ENCODE measurements at places on chromosomes 2 and 18.
A peak's percentile ranks its signal among the peaks of the same experiment; 100 is the strongest.

DNA sequence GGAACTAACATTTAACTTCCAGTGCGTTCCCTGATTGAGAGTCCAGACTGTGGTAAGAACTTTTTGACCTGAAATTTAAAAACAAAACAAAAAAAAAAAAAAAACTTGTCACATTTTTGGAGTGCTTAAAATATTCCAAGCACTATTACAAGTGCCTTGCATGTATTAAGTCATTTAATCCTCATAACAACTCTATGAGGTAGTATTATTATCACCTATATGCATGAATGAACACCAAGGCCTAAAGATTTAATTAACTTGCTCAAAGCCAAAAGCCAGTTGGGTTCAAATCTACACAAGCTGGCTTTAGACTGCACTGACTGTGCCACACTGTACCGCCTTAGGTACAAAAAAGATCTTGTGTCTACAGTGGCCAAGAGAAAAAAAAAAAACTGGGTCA, 35.2 kb downstream of the METTL4 start:
- DNase-seq: no peak

GRCh38 chr2:71787108-71787415, 333.7 kb downstream of the DYSF start:
- no peak for DNase-seq

- no peak for DNase-seq
Observed at GRCh38 chr2:212107989-212108388, 430.6 kb downstream of the ERBB4 start.

DNA sequence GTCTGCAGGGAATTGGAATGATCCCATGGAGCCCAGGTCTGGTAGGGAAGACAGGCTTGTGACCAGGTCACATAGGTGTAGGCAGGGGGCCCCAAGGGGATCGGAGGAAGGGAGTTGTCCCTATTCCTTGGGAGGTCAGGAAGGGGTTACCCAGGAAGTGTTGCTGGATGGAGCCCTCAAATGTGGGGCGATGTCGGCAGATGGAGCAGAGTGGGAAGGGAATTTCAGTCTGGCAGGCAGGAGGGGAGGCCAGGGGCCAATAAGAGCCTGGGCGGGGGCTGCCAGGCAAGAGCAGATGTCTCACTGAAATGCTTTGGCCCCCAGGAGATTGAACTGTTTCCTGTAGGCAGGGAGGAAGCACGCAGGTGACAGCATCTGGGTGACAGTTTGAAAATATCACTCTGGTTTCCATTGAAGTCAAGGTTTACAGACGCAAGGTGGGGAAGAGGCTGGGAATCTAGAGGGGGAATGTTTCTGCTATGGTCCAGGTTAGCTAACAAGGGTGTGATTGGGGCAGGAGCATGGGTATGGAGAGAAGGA, 81.5 kb upstream of the SMAD2 start:
- DNase-seq: no peak

- DNase-seq: no peak
Observed at GRCh38 chr2:38145236-38145635, 69.3 kb upstream of the CYP1B1 start.

GRCh38 chr2:234111523-234111922, 61.0 kb downstream of the SPP2 start:
- no peak for DNase-seq

GRCh38 chr2:188527141-188527540, 235.5 kb downstream of the GULP1 start:
- DNase-seq: no peak

DNA sequence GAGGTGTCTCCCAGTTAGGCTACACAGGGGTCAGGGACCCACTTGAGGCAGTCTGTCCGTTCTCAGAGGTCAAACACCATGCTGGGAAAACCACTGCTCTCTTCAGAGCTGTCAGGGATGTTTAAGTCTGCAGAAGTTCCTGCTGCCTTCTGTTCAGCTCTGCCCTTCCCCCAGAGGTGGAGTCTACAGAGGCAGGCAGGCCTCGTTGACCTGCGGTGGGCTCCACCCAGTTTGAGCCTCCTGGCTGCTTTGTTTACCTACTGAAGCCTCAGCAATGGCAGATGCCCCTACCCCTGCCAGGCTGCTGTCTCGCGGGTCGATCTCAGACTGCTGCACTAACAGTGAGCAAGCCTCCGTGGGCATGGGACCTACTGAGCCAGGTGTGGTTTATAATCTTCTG, 346.3 kb downstream of the CELF4 start:
- DNase-seq: no peak

DNA sequence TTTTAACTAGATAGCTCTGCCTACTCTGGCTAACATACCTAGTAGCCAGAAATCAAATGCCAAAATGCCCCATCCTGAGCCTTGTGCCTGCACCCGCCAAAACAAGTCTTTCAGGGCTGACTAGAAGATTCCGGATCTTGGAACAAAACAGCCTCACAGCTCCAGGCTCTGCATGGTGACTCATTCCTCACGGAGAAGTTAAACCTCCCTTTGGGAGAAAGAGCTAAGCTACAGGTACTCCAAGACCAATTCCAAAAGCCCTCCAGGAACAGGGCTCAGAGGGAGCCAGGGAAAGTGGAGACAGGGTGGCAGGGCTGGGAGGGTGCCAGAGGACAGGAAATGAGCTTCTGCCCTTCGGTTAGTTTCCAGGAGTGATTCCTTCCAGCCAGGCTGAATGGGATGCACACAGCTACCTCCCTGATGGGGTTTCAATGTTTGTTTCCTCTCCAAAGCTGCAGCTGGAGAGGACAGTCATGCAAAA, 295.6 kb downstream of the TNS1 start:
- no peak for DNase-seq

DNA sequence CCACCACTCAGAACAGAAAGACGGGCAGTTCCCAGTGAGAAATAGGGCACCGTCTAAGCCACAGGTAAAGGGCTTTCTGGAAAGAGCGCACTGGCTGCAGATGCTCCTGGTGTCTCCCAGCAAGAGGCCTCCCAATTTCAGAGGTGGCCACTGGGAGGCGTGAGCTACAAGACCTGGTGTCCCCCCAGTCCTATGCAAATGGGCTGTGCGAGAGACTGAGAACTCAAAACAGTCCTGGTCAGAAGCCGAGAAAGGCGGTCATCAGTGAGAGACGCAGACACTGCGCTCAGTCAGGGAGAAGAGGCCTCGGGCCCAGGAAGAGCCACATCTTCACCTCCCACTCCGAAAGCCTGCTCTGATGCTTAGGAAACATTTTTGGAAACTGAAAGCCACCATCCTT, 179.5 kb downstream of the EIPR1 start:
- no peak for DNase-seq

- DNase-seq: peak; percentile 44
Observed at GRCh38 chr2:74002505-74003421, 18.1 kb downstream of the TET3 start.

GRCh38 chr18:65610939-65611338, 139.9 kb upstream of the CDH7 start:
- no peak for DNase-seq

GRCh38 chr2:229239021-229239420, 32.1 kb downstream of the PID1 start:
- DNase-seq: no peak

- DNase-seq: no peak
Observed at GRCh38 chr2:202444000-202444399, 67.9 kb downstream of the BMPR2 start.

GRCh38 chr2:199524689-199525574, 67.2 kb upstream of the SATB2 start:
- no peak for DNase-seq

DNA sequence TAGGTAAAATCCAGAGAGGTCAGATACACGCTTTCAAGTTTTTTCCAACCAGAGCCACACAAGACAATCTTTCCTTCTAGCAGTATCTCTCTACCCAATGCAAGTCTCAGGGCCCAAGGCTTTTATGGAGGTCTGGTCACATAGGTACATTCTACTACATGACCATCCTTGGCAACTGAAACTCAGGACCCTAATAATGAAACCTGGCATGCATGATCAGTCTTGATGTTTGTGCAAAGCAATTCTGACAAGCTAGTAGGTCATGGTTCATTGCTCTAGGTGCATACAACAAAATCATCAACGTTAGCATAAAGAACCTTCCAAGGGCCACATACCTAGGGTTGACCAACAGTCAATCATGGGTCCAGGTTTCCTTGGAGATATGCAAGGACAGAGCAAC, 33.2 kb upstream of the CCDC88A start:
- no peak for DNase-seq

DNA sequence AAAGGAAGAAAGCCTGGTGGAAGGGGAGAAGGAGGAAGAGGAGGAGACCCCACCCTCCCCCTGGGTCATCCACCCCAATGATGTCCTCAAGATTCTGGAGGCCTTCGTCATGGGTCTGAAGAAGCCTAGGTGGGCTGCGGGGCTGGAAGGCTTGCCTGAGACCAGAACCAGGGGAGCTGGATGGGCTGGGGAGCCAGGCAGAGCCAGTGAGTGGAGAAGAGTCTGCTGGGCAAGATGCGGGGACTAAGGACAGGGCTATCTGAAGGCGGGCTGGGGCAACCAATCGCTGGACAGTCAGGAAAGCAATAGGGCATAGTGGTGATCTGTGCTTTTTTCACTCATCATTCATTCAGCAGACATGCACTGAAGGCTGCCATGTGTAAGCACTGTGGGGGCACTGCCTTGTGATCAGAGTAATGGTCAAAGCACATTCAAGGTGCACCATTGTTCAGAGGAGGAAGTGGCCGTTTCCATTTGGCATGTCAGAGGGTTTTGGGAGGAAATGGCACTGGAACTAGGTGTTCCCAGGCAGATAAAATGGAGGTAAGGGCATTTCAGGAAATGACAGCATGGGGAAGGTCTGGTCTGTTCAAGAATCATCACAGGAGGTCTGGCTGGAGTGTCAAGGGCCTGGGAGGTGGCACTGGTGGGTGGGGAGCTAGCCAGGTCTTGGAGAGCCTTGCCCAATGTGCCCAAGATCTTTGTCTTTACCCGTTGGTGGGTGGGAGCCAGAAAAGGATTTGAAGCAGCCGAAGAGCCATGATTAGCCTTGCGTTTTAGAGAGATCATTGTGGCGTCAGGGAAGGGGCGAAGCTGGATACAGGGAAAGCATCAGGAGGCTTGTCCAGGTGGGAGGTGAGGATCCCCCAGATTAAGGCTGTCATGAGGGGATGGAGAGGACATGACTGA, 24.2 kb downstream of the OTOF start:
- no peak for DNase-seq

DNA sequence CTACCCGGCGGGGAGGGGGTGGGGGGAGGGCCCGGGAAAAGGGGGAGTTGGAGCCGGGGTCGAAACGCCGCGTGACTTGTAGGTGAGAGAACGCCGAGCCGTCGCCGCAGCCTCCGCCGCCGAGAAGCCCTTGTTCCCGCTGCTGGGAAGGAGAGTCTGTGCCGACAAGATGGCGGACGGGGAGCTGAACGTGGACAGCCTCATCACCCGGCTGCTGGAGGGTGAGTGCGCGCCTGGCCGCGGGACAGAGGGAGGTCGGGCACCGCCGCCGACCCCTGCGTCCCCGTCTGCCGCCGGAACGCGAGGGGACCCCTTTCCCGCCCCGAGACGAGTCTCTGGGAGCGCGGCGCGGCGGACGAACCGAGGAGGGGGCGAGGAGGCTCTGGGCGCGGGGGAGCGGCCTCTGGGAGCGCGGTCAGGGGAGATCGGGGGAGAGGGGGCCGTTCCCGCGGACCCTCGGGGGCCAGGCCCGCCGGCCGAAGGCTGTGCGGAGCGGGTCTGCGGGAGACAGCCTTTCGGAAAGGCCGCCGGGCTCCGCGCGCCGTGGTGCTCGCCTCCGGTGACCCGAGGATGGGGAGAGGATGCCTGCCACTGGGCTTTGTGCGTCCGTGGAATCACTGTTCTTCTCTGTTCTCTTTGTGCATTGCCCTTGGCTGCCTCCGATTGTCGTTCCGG, 463 bp downstream of the PPP1CB start:
- no peak for DNase-seq

GRCh38 chr2:118865106-118865505, 17.7 kb upstream of the EN1 start:
- no peak for DNase-seq

DNA sequence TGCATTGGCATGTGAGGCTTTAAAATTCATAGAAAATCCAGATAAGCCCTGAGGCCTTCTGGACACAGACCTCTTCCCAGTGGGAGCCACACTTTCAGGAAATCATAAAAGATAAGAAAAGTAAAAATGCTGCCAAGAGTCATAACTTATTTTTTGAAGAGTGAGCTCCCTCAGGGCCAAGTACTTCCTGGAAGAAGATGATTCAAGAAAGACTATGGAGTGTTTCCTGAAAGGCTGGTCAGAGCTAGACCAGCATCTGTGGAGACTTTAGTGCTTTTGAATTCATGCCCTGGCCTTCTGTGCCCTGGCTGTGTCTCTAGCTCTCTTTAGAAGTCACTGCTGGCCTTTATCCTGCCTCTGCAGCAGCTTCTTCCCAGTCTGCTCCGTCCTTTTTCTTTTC, 6.4 kb upstream of the XDH start:
- no peak for DNase-seq

DNA sequence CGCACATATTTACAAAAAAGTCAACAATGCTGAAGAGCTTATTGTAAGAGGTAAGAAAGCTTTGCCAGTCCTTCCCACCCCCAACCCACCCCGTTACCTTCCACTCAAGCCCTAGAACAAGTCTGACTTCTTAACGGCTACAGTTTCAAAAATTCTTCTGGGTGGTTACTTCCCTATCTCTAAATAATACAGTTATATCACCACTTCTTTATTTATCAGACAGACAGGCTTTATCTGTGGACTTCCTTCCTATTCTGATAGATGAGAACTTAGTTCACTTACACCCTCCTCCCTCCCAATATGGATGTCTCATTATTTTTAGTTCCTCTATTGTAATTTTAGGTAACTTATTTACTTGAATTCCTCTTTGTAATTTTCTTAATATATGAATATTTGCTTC, 26.7 kb upstream of the ACTR3 start:
- no peak for DNase-seq

- DNase-seq: no peak
Observed at GRCh38 chr2:215218587-215219577, 80.5 kb upstream of the ABCA12 start.

- DNase-seq: no peak
Observed at GRCh38 chr18:5159080-5159479, 38.0 kb downstream of the AKAIN1 start.

DNA sequence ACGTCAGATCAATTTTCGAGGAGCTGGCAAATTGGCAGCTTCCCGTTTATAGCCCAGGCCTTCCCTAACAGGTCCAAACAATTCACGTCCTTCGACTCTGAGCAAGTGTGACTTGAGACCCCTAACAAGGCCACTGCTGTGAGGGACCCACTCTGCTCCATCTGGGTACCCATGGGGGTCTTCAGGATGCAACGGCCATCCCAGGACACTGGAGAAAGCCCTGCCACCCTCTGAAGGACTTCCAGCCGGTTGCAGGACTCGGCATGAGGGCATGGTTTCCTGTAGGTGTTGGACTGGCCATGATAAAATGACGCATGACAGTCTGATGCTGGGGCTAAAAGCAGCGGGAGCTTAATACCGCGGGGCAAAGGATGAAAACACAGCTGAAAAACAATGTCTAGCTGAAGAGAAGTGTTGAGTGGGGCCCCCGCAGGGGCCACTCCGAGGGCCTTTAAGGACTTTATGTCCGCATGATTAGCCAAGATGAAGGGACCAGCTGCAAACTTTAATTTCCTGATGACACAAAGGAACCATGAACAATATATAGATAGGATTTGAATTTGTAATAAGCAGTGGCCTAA, 113.3 kb upstream of the ZNF521 start:
- no peak for DNase-seq

GRCh38 chr2:133085646-133086045, 415.6 kb upstream of the LYPD1 start:
- DNase-seq: no peak

Data from stimulated activated CD4-positive, alpha-beta T cell treated with anti-CD3 and anti-CD28 coated beads, Interleukin-1b, Interleukin-23, amount 100 ng/mL, for 1 hour (primary cell).